ENCODE measurements at places on chromosomes 12 and 14.

DNA sequence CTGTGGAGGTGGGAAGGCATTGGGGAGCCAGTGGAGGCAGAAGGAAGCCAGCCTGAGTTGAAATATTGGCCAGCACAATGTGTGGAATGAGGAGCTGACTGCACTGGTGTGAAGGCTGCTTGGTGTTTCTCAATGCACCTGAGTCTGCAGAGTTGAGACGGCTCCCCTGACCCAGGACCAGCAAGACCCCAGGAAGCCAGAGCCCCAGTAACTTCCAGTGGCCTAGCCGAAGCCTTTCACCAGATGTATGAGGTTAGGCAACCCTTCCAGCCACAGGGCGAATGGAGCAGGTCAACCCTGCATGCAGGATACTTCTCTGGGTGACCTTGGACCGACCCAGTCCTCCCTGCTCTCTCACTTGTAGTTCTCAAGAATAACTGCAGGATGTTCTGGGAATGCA is 12.9 kb upstream of the KRT73 start:
- no peak for DNase-seq

GRCh38 chr14:59753512-59753911 is 117.1 kb downstream of the RTN1 start:
- DNase-seq = no peak

- DNase-seq = no peak
Measured at GRCh38 chr14:103204852-103205540, 81.7 kb downstream of the TNFAIP2 start.

GRCh38 chr12:124564971-124565491 is 2.4 kb downstream of the NCOR2 start:
- no peak for DNase-seq

DNA sequence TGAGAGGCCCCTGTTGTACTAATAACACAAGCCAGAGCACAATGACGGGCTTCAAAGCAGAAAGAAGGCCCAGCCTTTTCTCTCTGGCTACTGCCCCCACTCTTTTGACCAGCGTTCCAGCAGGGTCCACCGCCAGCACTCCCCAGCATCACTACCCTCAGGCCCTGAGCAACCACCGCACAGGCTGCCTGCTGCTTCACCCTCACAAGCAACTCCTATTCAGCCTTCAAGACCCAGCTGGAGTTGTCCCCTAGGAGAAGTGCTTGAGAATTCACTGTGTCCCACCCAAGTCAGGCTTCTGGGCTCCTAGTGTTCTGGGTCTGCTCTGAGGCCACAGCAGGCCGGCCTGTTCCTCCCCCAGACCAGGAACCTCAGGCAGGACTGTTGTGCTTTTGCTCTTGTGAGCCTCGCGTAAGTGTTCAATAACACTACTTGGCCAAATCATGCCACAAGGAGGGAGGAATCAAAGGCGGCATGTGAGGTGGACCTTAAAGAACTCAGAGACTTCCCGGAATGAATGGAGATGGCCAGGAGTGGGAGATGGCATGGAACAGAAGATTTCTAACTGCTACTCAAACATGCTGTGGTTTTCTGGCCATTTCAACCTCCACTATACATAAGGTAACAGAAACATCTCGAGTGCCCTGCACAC is 83.3 kb upstream of the GPR68 start:
- no peak for DNase-seq

GRCh38 chr12:31227401-31227981 is 98.5 kb downstream of the SINHCAF start:
- DNase-seq = no peak

DNA sequence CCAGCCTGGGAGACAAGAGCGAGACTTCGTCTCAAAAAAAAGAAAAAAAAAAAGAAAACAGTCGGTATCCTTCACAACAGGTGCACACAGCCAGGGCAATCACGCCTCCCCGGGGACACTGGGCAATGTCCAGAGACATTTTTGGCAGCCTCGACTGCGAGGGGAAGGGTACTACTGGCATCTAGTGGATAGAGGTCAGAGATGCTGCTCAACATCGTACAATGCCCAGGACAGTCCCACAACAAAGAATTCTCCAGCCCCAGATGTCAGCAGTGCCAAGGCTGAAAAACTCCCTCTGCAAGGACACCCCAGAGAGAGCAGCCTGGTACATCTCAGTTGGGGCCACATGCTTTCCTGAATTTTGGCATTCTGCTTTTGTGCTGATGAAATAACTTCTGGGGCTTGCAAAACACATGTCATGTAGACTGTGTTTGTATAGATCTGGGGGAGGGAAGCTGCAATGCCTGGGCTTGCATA is 21.5 kb downstream of the ALDH2 start:
- no peak for DNase-seq

DNA sequence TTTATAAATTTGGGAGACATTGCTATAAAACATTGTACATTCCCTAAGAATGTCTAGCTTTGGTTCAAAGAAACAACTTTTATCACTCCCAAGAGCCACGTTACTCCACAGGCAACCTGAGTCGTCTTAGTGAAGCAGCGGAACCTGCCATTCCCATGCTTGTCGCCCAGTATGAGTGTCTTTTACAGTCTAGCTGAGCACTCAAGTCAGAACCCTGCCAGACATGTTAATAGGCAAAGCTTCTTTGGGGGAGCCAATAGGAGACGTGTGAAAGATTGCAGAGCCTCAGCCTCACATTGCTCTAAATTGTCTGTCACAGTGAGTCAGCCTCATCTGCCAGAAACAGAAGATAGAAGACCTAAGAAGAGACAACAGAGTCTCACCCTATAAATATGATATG is 541.6 kb upstream of the FLRT2 start:
- no peak for DNase-seq

DNA sequence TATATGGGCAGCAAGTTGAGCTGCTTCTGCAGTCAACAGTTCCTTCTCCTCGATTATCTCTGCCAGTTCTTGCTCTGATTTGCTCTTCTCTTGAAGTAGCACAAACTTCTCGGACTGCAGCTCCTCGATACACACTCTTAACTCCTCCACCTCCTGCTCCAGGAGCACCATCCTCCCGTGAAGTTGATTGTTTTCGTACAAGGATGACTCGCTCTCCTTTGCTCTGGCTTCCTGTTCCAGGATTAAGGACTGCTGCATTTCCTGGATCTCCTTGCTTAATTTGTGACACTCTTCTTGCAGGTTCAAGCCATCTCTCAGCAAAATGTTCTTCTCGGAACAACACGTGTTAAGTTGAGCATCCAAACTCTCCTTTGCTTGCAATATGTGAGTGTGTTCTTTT is 56.2 kb upstream of the VPS33A start:
- DNase-seq = no peak

GRCh38 chr12:32104572-32105355 is 1.9 kb upstream of the BICD1 start:
- DNase-seq = no peak

All from cardiac muscle cell (in vitro differentiated cells and primary cell).